CD4-positive, alpha-beta T cell (primary cell): ENCODE measurements at places on chromosomes 6 and 20.

DNA sequence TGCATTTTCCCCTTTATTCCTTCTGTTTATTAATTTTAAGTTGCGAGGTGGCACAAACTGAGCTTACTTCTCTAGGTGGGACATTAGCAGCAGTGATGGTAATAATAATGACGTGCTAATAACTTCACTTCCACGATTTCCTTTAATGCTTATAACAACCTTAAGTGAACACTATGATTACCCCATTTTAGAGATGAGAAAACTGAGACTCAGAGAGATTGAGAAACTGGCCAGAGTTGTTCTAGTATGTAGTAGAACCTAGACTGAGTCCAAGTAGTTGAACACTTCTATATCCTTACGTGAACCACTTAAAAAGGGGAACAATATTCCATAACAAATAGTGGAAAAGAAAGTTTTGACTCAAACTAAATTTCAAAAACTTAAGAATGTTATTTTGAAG is 297.5 kb downstream of the GMDS start:
- no peak for DNase-seq

DNA sequence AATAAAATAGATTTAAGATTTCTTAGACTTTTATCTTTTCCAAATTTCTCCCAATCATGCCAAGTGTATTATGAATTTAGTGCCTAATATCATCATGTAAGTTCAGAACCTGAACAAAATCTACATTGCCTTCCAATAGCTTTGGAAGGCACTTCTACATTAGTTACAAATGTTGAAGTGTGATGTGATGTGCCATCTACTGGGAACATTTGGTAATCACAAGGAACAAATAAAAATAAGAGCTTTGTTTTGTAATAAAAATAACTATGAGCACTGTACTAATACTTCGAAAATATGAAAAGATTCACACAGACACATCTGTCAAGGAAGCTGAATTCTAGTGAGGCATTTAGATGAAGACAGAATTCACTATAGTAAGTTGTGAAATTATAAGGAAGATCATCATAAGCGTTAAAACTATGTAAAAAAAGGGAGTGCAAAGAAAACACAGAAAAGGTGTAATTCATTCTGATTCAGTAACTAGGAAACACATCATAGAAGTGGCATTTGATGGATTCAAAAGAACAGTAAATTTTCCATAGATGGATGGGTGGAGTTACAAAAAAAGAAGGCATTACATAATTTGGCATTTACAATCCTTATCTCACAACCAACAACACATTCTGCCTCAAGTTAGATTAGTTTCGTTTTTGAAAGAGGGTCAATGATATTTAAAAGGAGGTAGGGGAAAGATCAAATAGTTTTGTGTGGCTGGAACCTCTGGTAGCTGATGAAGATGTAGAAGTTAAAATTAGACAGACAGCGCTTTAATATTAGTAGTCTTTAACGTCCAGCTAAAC is 161.0 kb downstream of the ASCC3 start:
- no peak for DNase-seq

GRCh38 chr20:51562332-51563173 is 20.0 kb upstream of the NFATC2 start:
- DNase-seq = no peak

DNA sequence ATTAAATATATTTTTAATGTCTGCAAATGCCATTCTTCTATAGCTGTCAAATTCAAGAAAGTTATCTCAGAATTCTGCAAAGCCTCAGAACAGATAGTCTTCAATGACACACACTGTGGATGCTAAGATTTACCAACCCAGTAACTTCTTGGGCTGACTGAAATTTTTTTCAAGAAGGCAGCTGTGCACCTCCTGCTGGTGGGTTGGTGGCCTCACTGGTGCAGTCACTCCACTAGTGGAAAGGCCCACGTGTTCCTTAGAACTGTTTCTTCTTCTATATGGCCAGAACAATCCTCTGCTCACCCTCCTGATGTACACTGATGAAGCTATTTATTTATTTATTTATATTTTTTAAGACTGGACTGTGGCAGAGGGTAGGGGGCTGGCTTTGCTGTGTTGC is 28.1 kb upstream of the MTCL3 start:
- DNase-seq = no peak

- no peak for DNase-seq
Observed at GRCh38 chr6:135228486-135228885, 47.4 kb downstream of the MYB start.

- peak; percentile 34 for DNase-seq
Observed at GRCh38 chr6:24838994-24839393, 40.3 kb upstream of the ARMH2 start.

DNA sequence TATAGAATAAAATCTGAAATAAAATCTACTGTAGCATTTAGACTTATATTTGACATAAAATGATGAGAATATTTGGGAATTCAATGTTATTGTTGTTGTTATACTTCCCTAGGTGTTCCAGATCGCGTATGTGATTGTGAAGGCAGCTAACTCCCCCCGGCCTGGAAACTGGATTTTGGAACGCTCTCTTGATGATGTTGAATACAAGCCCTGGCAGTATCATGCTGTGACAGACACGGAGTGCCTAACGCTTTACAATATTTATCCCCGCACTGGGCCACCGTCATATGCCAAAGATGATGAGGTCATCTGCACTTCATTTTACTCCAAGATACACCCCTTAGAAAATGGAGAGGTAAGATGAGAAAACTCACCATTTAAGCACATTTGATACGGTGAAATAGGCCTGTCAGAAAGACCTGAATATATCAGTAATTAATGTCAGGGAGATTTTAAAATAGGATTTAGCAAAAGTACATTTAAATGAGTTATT is 215.2 kb downstream of the LAMA2 start:
- DNase-seq = no peak

- no peak for DNase-seq
Observed at GRCh38 chr20:58822149-58822548, 28.6 kb downstream of the GNAS-AS1 start.

DNA sequence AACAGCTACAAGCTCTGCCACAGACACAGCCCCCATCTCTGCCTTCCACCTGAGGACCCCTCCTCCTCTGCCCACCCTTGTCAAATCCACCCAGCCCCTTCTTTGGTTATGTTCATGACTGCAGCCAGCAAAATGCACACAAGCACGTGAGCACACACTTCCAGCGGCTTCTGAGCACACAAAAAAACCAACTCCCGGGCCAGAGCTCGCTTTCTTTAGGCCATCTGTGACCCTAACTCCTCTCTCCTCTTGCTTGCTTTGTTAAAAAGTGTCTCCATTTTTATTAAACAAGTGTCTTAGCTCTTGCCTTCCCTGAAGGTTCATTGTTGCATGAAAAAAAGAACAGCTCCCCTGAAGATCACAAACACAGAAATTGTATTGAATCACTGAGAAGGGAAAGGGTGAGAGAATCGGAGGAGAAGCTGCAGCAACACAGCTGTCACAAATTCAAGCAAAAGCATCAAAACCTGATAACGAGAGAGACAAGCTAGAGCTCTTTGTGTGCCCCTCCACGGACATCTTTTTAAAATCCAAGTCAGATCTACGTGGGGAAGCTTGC is 142.1 kb downstream of the CD83 start:
- no peak for DNase-seq

- peak; percentile 37 for DNase-seq
Observed at GRCh38 chr20:38805958-38806854, 709 bp downstream of the PPP1R16B start.

DNA sequence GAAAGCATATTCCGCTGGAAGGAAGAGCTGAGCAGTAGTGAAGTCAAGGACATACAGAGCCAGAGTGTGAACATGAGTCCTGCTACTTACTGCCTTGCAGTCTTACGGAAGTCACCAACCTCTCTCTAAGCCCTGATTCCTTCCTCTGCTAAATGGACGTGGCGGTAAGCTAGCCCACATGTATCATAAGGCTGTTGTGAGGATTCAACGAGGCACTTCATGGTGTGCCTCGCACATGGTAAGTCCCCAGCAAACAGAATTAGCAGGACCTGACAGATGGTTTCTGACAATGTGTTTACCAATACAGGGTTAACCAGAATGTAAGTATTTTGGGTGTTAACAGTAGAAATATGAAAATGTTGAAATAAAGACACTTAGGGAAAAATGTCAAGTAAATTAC is 93.2 kb downstream of the IRF4 start:
- no peak for DNase-seq

DNA sequence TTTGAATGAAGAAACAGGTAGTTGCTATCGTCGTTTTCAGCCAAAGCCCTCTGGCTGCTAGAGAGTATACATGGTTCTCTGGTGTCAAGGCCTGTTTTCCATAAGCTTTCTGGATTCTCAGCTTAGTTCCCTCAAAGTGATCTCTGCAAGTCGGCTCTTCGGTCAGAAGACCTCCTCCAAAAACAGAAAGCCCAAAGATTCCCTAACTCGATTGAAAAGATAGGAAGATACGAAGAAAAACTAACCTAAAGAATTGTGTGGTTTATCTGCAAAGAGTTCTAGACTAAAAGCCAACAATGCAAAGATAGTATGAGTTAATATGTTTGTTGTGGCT is 545 bp upstream of the ASCC3 start:
- no peak for DNase-seq

DNA sequence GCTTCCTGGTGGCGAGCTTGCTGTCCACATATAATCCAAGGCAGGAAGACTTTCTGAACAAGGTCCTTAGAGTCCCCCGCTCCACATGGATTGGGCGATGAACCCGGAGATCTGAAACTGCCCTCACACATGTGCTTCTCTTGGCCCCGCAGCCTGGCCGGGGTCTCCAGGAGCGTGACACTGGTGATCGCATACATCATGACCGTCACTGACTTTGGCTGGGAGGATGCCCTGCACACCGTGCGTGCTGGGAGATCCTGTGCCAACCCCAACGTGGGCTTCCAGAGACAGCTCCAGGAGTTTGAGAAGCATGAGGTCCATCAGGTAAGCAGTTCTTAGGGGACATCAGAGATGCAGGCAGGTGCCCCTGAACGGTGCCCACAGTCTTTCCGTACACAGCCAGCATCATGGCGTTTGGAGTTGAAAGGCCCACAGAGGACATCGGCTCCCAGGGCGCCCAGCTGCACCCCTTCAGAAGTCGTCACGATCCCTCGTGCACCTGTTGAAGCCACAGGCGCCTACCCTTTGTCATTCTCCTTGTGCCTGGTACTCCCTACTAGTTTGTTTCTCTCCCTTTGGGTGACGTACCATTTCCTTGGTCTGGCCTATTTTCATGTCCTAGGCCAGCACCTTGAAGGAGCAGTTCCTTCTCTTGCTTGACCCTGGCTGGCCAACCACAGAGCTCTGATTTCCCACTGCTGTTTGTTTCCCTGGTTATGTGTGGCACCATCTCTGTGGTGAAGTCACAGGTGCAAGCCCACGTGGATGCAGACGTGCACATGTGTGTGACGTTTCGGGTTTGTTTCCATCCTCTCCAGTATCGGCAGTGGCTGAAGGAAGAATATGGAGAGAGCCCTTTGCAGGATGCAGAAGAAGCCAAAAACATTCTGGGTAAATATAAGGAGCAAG is 43.3 kb upstream of the IRF4 start:
- no peak for DNase-seq

GRCh38 chr6:133953634-133954415 is 801 bp downstream of the TBPL1 start:
- DNase-seq = no peak

DNA sequence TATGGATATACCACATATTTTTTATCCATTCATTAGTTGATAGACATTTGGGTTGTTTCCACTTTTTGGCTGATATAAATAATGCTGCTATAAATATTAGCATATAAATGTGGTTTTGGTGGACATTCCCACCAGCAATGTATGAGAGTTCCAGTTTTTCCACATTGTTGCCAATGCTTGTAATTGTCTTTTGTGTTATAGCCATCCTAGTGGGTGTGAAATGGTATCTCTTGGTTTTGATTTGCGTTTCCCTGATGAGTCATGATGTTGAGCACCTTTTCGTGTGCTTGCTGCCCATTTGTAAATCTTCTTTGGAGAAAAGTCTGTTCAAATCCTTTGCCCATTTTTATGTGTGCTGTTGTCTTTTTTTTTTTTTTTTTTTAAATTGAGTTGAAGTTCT is 54.4 kb downstream of the DHX35 start:
- no peak for DNase-seq

DNA sequence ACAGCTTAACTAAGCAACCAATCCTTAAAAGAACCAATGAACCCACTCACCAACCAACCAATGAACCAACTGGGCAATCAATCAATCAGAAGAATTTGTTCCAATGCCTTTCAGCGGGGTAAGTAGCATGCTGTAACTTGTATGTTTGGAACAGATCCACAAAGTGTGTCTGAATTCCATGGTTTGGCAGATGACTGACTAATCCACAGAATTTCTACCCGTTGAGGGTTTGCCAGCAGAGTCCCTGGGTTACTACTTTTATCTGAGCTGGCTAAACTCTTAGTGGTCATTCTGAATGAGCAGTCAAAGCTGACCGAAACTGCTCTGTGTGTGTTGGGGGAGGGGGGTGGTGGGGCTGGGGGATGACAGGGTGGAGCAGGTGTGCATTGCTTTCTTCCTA is 125.0 kb upstream of the JAG1 start:
- no peak for DNase-seq

DNA sequence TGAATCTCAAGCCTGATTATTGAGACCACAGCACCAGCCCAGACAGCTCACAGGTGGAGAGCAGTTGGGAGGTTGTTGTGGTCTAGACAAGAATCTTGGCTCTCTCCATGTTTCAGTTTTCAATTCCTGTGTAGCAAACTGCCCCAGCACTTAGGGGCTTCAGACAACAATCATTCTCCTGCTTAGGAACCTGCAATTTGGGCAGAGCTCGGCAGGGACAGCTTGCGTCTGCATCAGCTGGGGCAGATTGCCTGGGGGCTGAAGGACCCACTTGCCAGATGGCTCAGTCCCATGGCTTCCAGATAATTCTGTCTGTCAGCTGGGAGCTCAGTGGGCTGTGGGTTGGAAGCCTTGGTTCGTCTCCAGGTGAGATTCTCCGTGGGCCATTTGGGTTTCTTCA is 6.9 kb downstream of the TGM6 start:
- no peak for DNase-seq

DNA sequence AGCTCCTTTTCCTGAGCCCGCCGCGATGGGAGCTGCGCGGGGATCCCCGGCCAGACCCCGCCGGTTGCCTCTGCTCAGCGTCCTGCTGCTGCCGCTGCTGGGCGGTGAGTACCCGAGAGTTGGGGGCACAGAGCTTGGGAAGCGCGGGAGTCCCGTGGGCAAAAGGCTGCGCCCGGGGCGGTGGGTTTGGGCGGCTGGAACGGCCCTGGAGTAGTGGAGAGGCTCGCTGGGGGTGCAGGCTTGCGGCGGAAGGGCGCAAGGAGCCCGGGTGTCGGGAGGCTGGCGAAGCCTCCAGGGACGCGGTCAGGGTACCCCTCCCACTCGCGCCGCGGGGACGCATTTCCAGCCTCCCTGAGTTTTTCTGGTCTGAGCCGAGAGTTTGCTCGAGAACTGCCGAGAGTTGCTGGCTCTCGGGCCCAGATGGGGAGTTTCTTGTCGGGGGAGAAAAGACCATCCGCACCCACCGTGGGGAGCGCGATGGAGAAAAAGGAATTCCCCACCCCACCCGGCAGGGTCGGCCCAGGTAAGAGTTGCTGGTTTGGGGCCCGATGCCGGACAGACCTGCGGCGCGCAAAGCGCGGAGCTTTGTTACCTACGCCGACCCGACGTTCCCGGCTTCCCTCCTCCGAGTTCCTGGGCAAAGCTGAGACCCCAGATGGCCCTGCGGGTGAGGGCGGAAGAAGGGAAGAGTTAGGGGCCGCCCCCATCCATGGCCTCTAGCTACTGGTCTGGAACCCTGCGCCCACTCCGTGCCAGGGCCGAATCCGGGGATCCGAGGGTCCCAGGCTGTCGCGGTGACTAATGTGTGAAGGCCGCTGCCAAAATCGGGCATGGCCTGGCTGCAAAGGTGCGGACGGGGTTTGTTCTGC is 584 bp downstream of the PTK7 start:
- no peak for DNase-seq
